ENCODE measurements at places on chromosomes 6 and 20. TPM values are rescaled to one million over a fixed set of nuclear protein-coding genes. Genes with fewer than 3 reads are reported as not detected.

Gene TSBP1
- total RNA-seq, result not detected

Gene FAM217A
- total RNA-seq, result not detected

GRCh38 chr20:13294522-13294921 is 73.4 kb downstream of the ISM1 start:
- DNase-seq, result no peak
- no peak overlapping the region for H3K27ac ChIP-seq
- no peaks in the 10 kb centered on the region for H3K4me1 ChIP-seq
- no peak overlapping the region for H3K4me3 ChIP-seq
- no peaks in the 10 kb centered on the region for H3K27me3 ChIP-seq

Gene GCNT2
- total RNA-seq, result 1.5 TPM

DNA sequence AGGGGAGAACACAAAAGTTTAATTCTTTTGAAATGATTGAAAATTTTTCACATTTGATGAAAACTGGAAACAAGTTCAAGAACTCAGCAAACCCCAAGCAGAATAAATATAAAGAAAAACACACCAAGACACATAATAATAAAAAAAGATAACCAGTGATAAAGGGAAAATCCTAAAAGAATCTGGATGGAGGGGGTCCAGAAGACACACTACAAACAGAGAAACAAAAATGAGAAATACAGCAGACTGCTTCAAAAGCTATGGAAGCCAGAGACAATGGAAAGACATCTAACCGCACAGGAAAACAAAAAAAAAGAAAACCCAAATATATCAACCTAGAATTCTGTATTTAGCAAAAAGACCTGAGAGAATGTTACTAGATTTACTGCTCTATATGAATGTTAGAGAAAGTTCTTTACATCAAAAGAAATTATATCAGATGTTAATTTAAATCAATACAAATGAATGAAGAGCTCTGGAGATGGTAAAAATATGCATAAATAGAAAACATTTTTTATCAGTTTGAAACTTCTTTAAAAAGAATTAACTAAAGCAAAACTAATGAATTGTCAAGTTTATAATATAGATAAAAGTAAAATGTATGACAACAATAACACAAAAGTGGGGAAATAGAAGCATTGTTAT is 310.7 kb upstream of the PREP start:
- no peak overlapping the region for H3K4me3 ChIP-seq
- no peaks in the 10 kb centered on the region for H3K27me3 ChIP-seq
- no peaks in the 10 kb centered on the region for H3K36me3 ChIP-seq
- H3K4me1 ChIP-seq, result no peaks in the 10 kb centered on the region
- no peak for DNase-seq
- no peak overlapping the region for H3K27ac ChIP-seq

Measured in adrenal gland (tissue), 19 donors.